ENCODE measurements at places on chromosomes 5 and 9. TPM values are rescaled to one million over a fixed set of nuclear protein-coding genes. Genes with fewer than 3 reads are reported as not detected.

NAIF1 gene
- total RNA-seq, result 8.4 TPM

GRXCR2 gene
- not detected for total RNA-seq

MLANA gene
- total RNA-seq, result not detected

IL5 gene
- not detected for total RNA-seq

MZB1 gene
- total RNA-seq, result not detected

RGS7BP gene
- 0.34 TPM for total RNA-seq

AFAP1L1 gene
- total RNA-seq, result 87.4 TPM

GDNF gene
- not detected for total RNA-seq

CEMIP2 gene
- total RNA-seq, result 184 TPM

TSLP gene
- 1.8 TPM for total RNA-seq

MARCHF11 gene
- total RNA-seq, result not detected

SLCO4C1 gene
- total RNA-seq, result not detected

USP20 gene
- total RNA-seq, result 17.0 TPM

PHYKPL gene
- total RNA-seq, result 52.8 TPM

BTNL8 gene
- not detected for total RNA-seq

OR13F1 gene
- not detected for total RNA-seq

LCN10 gene
- total RNA-seq, result 8.6 TPM

NOL6 gene
- total RNA-seq, result 17.5 TPM

FAM81B gene
- not detected for total RNA-seq

ZCCHC7 gene
- total RNA-seq, result 18.1 TPM

FOXD4L3 gene
- total RNA-seq, result not detected

ADRB2 gene
- total RNA-seq, result 60.0 TPM

SMIM33 gene
- total RNA-seq, result not detected

CDH12 gene
- 0.44 TPM for total RNA-seq

RPL37 gene
- 143 TPM for total RNA-seq

SEC61B gene
- 73.1 TPM for total RNA-seq

SLIT3 gene
- 72.3 TPM for total RNA-seq

FBXL7 gene
- total RNA-seq, result 16.7 TPM

DAP gene
- total RNA-seq, result 56.7 TPM

CNTFR gene
- total RNA-seq, result 55.4 TPM

DIRAS2 gene
- total RNA-seq, result 0.44 TPM

NME5 gene
- 0.34 TPM for total RNA-seq

OR5C1 gene
- not detected for total RNA-seq

PLAC8L1 gene
- not detected for total RNA-seq

GPR150 gene
- 0.88 TPM for total RNA-seq

PLPP6 gene
- total RNA-seq, result 6.2 TPM

RNF180 gene
- total RNA-seq, result 11.6 TPM

ZER1 gene
- total RNA-seq, result 36.8 TPM

SH2D3C gene
- 6.8 TPM for total RNA-seq

All from subcutaneous adipose tissue (tissue), 4 donors.